Activated B cell treated with CpG ODN at 0.5 μM for 24 hours (primary cell): ENCODE measurements at places on chromosomes 3 and 15.
A peak's percentile ranks its signal among the peaks of the same experiment; 100 is the strongest.

- no peak for DNase-seq
Measured at GRCh38 chr3:63492464-63492863, 160.0 kb upstream of the SNTN start.

- DNase-seq = no peak
Measured at GRCh38 chr3:24300949-24301348, 193.7 kb downstream of the THRB start.

DNA sequence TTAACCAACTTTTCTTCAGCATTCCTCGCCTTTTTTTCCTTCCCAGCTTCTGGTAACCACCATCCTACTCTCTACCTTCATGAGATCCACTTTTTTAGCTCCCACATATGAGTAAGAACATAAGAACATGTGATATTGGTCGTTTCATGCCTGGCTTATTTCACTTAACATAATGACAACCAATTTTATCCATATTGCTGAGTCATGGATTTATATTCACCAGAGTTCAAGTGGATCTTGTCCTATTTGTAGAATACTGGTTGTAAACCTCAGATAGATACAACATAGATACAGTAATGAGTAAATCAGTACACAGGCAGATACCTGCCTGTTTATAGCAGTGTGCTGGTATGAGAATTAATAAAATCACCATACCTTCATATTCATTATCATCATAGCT, 412.0 kb upstream of the RBMS3 start:
- no peak for DNase-seq

DNA sequence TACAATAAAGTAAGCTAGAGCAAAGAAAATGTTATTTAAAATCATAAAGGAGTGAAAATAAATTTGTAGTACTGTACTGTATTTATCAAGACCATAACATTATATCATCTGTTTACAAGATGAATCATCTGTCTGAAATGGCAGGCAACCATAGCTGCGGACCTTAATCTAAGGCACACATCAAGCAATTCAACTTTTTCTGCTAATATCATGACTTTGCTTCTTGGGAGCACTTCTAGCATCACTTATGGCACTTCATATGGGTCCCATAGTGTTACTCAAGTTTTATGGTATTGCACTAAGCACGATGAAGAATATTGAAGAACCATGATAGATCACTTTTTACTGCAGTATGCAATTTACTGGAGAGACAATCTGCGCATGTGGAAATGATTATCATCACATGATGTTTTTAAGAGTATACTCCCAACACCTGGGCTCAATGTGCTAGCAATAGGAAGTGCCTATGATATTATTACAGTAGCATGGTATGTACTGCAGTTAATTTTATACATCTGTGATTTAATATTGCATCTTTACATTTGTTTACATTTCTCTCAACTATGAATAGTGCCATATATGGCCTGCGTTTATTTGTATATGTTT, 137.7 kb upstream of the NECTIN3 start:
- no peak for DNase-seq

- DNase-seq = no peak
Measured at GRCh38 chr15:76865548-76865991, 39.6 kb downstream of the SCAPER start.

GRCh38 chr3:79339846-79340245, 428.0 kb downstream of the ROBO1 start:
- DNase-seq = no peak

GRCh38 chr3:54940971-54941370, 13.1 kb upstream of the LRTM1 start:
- DNase-seq = no peak

DNA sequence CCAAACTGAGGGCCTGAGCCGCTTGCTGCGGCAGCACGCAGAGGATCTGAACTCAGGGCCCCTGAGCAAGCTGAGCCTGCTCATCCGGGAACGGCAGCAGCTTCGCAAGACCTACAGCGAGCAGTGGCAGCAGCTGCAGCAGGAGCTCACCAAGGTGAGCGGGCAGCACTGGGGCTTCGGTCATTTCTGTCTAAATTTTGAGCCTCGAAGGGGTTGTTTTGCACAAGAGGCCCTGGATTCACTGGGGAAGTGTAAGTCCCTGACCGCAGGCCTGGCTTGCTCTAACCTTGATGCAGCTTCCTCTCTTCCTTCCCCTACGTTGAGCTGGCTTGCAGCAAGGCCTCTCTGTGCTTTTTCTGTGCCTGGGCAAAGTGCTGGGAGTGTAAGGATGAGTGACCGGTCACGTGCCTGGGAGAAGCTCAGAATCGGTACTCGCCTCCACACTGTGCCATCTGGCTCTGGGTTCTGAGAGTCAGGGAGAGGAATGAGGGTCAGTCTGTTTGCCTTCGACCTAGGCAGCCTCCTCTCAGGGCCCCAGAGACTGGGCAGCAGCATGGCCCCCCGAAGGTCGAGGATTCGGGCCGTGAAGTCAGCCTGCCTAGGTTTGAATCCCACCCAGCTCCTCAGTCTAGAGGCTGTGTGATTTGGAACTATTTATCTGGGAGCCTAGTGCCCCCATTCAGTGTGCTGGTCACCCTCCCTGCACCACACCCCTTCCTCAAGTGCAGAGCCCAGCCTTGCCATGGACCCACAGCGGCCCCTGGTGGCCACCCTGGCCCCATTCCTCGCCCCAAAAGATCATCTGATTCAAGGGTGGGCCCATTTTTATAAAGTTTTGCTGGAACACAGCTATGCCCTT, 1.4 kb downstream of the FES start:
- DNase-seq = peak; percentile 78

- no peak for DNase-seq
Measured at GRCh38 chr3:78076379-78076778, 1036.5 kb downstream of the ROBO2 start.

GRCh38 chr3:155792532-155792931, 13.5 kb downstream of the C3orf33 start:
- no peak for DNase-seq

DNA sequence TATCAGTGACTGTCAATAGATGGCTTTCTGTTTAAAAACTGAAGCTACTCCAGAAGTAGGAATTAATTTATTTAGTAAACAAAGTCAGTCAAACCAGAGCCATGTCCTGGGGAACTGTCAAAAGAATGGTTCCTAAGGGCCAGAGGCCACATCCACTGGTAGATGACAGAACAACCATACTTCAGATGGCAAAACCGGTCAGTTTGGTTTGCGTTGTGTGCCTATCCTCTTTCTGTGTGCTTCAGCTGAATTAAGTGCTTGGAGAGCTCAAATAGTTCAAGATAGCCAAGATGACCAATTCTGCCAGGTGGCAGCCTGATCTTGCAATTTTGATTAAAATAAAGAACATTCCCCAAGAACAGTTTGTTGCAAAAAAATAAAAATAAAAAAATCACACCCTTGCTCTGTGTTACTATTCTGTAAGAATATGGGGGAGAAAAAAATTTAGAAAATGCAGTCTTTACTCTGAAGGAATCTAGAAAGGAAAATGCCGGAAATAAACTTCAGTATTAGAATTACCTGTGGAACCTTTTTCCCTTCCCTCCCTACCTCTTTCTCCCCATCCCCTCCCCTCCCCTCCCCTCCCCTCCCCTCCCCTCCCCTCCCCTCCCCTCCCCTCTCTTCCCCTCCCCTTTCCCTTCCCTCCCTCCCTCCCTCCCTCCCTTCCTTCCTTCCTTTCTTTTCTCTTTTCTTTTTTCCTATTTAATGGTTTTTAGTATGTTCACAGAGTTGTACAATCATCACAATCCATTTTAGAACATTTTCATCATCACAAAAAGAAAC, 2.5 kb downstream of the MAP3K13 start:
- DNase-seq = no peak

- no peak for DNase-seq
Measured at GRCh38 chr15:81133782-81134461, at the start of gene CFAP161. TSS of gene CFAP161 (plus strand) at chr15:81134270. CDS start at chr15:81134330, 60 bp downstream.

DNA sequence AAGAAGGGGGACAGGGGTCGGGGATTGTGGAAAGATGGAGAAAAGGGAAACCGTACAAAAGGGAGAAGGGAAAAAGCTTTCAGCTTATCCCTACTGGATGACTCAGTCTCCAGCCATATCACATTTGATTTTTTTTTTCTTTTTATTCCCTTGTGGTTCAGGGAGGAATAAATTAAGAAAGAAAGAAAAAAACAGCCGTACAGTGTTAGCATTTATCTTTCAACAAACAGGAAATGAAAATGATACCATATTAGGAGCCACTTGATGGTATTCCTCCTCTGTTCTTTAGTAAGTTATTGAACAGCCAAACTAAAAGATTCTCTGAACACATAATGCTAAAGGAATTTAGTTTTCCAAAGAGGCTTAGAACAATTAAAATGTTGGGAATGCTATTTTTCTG, 594.4 kb downstream of the FOXP1 start:
- no peak for DNase-seq

GRCh38 chr3:99418209-99418635, 220.2 kb upstream of the COL8A1 start:
- DNase-seq = no peak

GRCh38 chr3:156825795-156826143, 384 bp upstream of the LEKR1 start:
- no peak for DNase-seq

- no peak for DNase-seq
Measured at GRCh38 chr15:96201696-96202095, 128.8 kb upstream of the NR2F2 start.

DNA sequence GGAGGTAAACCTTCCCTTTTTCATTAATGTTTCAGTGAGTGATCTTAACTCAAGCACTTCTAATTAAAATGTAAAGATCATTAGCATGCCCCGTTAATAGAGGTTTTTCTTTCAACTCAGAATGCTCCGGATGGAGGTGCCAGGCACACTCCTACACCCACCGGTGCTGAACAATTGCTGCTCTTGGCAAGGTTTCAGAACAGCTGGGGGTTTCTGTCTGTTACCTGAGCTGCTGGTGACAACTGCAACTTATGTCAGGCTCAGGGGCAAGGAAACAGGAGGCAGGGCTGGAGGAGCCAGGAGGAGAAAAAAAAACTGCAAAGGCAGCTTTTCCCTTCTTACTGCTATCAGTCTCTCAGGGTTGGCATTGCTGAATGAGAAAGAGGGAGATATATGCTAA, 250.1 kb downstream of the DIPK2A start:
- no peak for DNase-seq

GRCh38 chr15:37824717-37825382, 109.6 kb upstream of the TMCO5A start:
- no peak for DNase-seq

DNA sequence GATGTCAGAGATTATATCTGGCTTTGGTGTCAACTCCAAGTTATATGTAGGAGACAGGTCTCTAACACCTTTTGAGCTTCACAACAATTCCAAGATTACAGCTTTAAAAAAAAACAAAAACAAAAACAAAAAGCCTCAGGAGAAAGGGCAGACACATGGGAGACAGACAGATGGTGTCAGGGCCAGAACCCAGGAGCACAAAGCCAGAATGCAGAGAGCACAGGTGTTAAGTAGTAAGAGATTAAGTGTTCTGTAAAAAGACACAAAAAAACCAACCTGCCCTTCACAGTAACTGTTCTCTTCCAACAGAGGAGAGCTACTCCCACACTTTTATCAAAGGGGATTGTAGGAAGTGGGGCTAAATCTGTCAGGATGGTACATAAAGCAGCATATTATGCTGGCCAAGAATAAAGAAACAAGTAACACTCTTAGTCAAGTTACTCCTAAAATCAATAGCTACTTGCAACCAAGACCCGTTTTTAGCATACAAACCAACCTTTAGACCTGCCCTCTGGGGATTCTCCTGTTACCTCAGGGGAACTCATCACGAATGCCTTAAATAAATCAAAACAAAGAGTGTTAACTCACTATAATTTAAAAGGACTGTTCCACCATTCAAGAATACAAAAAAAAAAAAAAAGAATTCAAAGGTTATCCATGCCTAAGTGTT, 5.9 kb downstream of the CPEB1 start:
- DNase-seq = no peak

DNA sequence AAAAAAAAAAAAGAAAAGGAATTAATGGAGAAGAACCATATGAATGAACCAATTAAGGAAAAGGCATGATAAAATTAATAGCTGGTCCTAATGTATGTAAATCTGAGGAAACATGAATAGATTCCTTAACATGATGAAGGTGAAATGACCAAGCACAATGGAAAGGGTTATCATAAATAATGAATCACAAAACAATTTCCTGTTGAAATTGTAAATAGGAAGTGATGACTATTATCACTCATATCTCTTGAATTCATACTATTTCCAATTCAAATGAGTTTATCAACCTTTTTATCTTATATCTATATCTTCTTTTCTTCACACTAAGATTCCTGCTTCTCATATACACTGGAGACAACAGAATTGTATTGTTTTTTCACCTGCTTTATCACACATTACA, 32.0 kb downstream of the AADACL2 start:
- DNase-seq = no peak

- DNase-seq = no peak
Measured at GRCh38 chr15:24835301-24835700, 119.5 kb upstream of the SNRPN start.

- peak; percentile 24 for DNase-seq
Measured at GRCh38 chr15:101242160-101242998, 9.5 kb downstream of the CHSY1 start.

GRCh38 chr15:82855286-82856100, 46.1 kb downstream of the WHAMM start:
- DNase-seq = no peak

- no peak for DNase-seq
Measured at GRCh38 chr3:59386165-59386564, 336.3 kb upstream of the CFAP20DC start.

DNA sequence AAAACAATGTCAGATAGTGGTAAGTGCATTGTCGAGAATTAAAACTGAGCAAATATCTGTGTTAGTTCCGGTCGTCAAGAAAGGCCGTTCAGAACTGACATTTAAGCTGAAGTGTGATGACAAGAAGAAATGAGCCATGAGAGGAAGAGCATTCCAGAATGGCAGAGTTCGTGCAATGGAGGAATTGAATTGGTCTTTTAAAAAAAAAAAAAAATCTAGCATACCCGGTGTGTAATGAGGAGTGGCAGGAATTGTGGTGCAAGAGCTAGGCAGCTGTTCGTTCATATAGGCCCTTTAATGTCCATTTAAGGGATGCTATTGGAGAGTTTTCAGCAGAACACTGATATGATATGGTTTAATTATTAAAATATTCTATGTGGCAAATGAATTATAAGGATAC, 2.6 kb upstream of the GBE1 start:
- DNase-seq = no peak

- peak; percentile 69 for DNase-seq
Measured at GRCh38 chr3:45037720-45038455, 11.8 kb downstream of the CLEC3B start.

DNA sequence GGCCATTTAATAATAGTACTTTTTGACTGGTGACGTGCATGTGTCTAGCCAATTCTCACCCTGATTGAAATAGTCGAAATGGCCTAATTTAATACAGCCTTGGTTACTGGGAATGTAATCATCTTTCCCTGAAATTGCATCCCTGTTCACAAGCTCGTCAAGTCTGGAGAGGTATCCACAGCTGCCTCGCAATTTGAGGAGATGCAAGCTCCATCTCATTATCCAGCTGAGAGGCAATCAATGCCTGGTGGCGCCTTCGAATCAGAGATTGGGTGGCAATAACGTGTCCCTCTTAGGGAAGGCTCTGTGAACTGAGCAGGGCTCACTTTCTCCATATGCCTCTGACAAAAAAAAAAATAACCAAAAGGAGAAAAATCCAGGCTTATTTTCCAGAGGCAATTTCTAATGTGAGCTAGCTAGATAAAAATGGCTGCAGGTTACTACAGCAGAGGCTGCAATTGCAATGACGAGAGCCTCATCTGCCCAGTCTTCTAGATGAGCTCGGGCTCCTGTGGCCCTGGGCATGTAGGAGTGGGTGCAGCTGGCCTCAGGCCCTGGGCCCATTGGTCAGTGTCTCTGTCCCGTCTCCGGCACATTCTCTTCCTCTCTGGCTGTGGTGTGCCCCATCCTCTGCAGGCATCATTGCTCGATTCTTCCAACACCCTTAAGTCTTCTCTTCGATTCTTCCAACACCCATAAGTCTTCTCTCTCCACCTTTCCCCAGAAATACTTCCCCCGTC, 487.5 kb downstream of the GABRG3 start:
- DNase-seq = no peak
